ENCODE measurements at places on chromosomes 3 and 15. TPM values are rescaled to one million over a fixed set of nuclear protein-coding genes. Genes with fewer than 3 reads are reported as not detected.

The GPR87 gene
- not detected for total RNA-seq

The AMIGO3 gene
- not detected for total RNA-seq

The DTX3L gene
- 44.8 TPM for total RNA-seq

The CAMK1 gene
- total RNA-seq: 51.8 TPM

The LOXL1 gene
- total RNA-seq: 2.5 TPM

The PRTG gene
- 8.5 TPM for total RNA-seq

The TIMP4 gene
- 0.98 TPM for total RNA-seq

The CKMT1B gene
- total RNA-seq: not detected

The ARHGAP31 gene
- 36.2 TPM for total RNA-seq

The CCDC191 gene
- total RNA-seq: 0.80 TPM

Measured in mammary microvascular endothelial cell (primary cell).